ENCODE measurements at places on chromosomes 1 and 21. TPM values are rescaled to one million over a fixed set of nuclear protein-coding genes. Genes with fewer than 3 reads are reported as not detected.

GRCh38 chr1:203045821-203046594 is 19.7 kb downstream of the PPFIA4 start:
- no peak for DNase-seq

- no peak for DNase-seq
Measured at GRCh38 chr1:221841251-221841982, 99.5 kb upstream of the DUSP10 start.

The RHEX gene
- 6.2 TPM for polyA plus RNA-seq

GRCh38 chr1:68229650-68230483 is 2.5 kb downstream of the WLS start:
- DNase-seq, result no peak

GRCh38 chr1:234981758-234982157 is 146.9 kb downstream of the TOMM20 start:
- no peak for DNase-seq

The ZBED6 gene
- 17.1 TPM for polyA plus RNA-seq

GRCh38 chr1:157277913-157278312 is 139.7 kb upstream of the ETV3 start:
- no peak for DNase-seq

The BRINP2 gene
- polyA plus RNA-seq, result 0.13 TPM

DNA sequence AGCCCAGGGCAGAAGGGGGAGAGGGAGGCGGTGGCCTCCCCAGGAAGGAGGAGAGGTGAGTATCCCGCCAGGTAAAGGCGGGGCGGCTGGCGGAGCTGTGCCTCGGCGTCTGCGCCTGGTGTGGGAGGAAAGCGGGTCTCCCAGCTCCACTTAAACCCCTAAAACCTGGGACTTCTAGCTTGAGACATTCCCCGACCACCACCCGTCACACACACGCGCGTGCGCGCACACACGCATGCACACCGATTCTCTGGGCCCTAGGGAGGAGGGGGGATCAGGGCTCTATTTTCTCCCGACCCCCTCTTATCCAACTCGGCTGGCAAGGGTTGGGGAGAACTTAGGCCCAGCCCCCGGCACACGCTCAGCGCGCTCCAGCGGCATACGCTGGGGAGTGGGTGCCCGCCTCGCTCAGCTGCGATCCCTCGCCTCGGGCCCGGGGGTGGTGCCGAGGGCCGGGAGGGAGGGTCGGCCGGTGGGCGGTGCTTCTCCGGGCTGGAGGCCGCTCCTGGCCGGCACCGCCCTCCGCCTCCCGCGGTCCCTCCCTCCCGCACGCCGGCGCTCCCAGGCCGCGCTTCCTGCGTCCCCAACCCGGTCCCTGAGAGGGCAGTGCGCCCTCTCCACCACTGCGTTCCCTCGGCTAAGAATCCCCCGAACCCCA is at the start of gene TMEM51:
Gene TMEM51 (plus strand): TSS at position 564 of the 658 bp plus-strand sequence. CDS start 61,341 bp downstream, outside the sequence.
- peak; percentile 86 for DNase-seq
